ENCODE measurements at places on chromosomes 3 and 15. TPM values are rescaled to one million over a fixed set of nuclear protein-coding genes. Genes with fewer than 3 reads are reported as not detected.

Gene NR1I2
- not detected for total RNA-seq

Gene SI
- total RNA-seq, result not detected

Gene SKOR1
- total RNA-seq, result under 0.01 TPM

Gene HAUS2
- total RNA-seq, result 16.5 TPM

Gene ADIPOQ
- total RNA-seq, result not detected

Gene GOLGA6L7
- total RNA-seq, result not detected

Gene SPRED1
- total RNA-seq, result 38.9 TPM

Gene ST6GAL1
- total RNA-seq, result 6.0 TPM

Gene CKMT1A
- total RNA-seq, result not detected

Gene FOXB1
- total RNA-seq, result not detected

Gene PROK2
- not detected for total RNA-seq

Gene CP
- total RNA-seq, result 30.1 TPM

Gene P2RY14
- not detected for total RNA-seq

Gene CRYBG3
- 16.9 TPM for total RNA-seq

Gene TUBGCP4
- total RNA-seq, result 10.1 TPM

Gene IQCF2
- not detected for total RNA-seq

Gene ZNF502
- 3.9 TPM for total RNA-seq

Gene CCR3
- 0.94 TPM for total RNA-seq

Gene TMC3
- not detected for total RNA-seq

Gene SAMD7
- total RNA-seq, result not detected

Gene ATP10A
- 4.4 TPM for total RNA-seq

Gene LDHAL6B
- not detected for total RNA-seq

Gene ARL6IP5
- 117 TPM for total RNA-seq

Gene HESX1
- not detected for total RNA-seq

Gene PLIN1
- 0.15 TPM for total RNA-seq

Gene FETUB
- total RNA-seq, result not detected

Gene SRPRB
- 52.4 TPM for total RNA-seq

Gene GPR27
- total RNA-seq, result 0.08 TPM

All from smooth muscle cell of the coronary artery (primary cell).